ENCODE measurements at places on chromosomes 16 and 17. TPM values are rescaled to one million over a fixed set of nuclear protein-coding genes. Genes with fewer than 3 reads are reported as not detected.

DNA sequence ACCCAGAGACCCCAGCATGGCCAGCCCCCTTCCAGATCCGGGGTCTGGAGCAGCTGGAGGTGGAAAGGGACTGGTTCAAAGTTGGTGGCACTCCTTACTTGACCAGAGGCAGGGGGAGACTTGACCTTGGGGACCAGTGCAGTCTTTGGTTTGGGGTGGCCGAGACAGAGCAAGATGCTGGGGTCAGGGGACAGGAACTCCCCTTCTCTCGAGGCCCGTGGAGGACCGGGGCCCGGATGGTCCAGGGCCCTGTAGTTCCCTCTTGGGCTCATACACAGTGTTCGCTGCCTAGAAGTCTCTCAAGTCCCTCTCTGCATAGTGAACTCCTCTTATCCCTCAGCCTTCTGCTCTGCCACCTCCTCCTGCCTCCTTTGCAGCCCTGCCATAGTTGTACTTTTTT is 601 bp upstream of the PRSS33 start:
- DNase-seq = no peak

Gene OR4D1
- not detected for polyA plus RNA-seq

DNA sequence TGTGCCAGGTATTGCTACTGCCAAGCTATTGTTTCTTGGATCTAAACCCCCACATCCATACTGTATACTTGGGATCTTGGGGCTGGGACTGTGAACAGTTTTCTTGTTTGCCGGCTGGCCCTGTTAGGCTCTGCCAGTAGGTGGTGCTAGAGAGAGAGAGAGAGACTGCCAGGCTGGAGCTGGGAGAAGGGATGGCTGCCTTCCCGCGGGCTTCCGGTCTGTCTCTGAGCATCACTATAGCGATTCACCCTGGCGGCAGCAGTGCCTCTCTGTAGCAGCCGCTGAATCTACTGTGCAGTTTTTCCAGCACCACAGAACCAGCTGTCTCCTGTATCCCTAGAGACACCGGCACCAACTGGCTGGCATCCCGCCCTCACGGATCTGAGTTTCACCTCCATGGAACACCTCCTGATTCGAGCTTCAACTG is 201.2 kb downstream of the UTP18 start:
- DNase-seq = no peak

DNA sequence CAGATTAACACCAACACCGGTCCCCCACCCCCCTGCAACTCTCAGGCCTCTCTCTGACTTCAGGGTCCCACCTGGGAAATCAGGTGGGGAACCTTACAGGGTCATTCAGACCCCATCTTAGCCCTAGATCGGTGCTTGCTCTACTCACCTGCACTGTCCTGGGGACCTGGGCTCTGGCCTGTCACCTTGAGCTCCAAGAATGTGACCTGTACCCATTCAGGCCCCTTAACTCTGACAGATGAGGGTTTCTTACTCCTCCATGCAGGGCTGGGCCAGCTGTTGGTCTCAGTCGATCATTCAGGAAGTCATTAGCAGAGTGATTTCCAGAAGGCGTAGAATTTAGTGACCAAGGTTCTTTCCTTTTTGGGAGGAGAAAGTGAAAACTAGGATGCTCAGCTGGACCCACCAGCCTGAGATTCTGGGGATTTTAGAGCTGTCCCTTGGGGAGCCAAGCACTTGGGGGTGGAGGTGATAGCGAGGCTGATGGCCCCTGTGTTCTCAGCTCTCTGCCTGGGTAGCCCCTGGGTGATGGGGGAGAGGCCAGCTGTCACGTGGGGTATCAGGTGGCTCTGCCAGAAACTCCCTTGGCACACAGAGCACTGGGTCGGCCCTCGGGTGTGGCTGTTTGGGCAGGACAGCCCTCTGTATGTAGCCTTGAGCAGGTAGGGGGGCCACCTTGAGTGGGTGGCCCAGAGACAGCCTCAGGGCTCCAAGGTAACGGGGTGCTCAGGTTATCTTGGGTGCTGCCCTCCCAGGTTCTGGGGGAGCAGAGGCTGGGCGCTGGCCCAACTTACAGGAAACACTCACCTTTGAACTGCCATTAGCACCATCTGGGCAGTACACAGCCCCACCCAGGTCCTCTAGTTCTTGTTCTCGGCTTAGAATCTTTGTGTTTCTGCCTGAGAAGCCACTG is 724 bp downstream of the MVP start:
- DNase-seq = no peak

DNA sequence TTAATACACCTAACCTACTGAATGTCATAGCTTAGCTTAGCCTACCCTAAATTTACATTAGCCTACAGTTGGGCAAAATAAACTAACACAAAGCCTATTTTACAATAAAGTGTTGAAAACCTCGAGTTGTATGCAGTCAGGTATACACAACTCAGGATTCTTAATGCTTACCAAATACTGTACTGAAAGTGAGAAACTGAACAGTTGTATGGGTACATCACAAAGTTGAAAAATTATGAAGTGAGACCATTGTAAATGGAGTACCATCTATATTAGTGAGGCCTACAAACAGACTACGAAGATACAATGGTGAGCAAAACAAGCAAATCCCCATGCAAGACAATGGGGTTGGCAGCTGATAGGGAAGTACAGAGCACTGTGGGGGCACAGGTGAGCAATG is 79.7 kb downstream of the VAT1L start:
- DNase-seq = no peak

DNA sequence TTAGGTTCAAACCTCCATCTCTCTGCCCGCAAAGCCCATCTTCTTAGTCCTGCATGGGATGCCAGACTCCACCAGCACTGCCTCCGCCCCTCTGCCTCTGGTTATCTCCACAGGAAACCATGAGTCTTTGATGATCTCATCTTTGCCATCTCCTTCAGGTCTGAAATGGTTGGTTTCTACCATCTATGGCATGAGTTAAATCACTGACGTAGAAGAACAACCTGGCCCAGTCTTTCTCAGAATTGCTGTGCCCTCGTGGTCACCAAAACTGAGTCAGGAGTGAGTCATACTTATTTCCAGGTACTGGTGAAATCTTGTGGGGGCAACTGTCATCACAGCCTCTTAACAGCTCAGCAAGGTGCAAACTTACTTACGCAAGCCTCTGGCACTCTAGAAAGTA is 468.7 kb upstream of the C16orf82 start:
- DNase-seq = no peak

Gene HSD3B7
- polyA plus RNA-seq = 7.3 TPM

DNA sequence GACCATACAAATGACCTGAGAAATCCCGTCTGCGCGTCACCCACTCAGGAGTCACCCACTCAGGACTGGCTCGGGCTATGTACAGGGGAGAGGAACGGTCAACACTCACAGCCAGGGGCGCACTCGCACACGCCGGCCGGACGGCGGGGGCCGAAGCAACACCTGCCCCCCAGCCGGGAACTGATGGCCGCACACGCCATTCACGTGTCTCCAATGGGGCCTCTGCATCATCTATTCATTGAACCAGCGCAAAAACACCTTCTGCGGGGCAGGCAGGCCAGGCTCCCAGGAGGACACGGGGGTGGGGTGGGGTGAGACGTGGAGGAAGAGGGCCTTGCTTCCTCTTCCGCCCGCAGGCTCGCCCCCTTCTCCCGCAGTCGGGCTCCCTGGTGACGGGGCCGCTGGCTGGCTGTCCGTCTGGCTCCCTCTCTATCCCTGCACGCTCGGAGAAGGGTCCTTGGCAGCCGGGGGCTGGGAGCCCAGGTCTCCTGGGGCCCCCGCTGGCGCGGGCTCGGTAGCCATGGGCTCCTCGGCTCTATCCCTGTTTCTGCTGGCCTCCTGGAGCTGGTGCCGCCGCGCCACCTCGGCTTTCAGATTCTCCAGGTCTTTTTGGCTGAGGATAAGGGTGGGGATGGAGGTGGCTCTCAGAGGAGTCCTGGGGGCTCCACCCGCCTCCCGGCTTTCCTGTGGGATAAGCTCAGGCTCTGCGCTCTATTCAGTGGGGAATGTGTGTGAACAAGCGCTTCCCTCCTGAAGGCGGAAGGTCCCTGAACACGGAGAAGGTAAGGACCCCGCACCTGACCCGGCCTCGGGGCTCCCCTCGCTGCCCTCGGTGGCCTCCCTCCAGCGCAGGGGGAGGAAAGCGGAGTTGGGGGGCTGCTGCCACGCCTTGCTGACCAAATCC is 21.1 kb downstream of the CLUH start:
- no peak for DNase-seq

- DNase-seq = no peak
Observed at GRCh38 chr16:66678337-66678736, 18.2 kb downstream of the CMTM4 start.

Gene CEP95
- 84.0 TPM for polyA plus RNA-seq

Gene PTX4
- polyA plus RNA-seq = not detected

Gene CES5A
- polyA plus RNA-seq = not detected

DNA sequence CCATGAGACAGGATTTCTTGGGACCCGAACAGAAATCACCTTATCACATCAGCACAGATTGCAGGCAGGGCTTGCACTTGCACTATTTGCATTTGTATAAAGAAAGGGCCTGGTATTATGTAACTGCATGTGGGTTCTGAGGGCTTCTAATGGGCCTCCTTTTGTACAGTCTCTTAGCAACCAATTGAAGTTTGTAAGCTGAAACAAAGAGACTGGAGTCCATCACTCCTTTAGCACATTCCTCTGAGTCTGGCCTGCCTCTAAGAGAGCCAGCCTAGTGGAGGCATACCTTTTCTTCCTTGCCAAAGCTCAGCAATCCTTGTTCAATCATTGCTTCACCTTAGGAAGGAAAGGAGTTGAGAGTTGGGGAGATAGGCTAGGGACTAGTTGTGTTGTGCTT is 387.1 kb downstream of the XYLT1 start:
- DNase-seq = no peak

DNA sequence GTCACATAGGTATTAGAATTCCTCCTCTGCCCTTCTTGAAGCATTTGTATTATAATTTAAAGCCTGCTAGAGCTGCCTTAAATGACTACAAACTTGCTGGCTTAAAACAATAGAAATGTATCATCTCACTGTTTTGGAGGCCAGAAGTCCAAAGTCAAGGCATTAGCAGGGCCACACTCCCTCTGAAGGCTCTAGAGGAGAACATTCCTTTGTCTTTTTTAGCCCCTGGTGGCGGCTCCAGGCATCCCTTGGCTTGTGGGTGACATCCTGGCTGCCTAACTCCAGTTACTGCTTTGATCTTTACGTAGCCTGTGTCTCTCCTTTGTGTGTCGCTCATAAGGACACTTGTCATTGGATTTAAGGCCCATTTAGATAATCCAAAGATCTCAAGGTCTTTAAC is 186.6 kb upstream of the SALL1 start:
- no peak for DNase-seq

DNA sequence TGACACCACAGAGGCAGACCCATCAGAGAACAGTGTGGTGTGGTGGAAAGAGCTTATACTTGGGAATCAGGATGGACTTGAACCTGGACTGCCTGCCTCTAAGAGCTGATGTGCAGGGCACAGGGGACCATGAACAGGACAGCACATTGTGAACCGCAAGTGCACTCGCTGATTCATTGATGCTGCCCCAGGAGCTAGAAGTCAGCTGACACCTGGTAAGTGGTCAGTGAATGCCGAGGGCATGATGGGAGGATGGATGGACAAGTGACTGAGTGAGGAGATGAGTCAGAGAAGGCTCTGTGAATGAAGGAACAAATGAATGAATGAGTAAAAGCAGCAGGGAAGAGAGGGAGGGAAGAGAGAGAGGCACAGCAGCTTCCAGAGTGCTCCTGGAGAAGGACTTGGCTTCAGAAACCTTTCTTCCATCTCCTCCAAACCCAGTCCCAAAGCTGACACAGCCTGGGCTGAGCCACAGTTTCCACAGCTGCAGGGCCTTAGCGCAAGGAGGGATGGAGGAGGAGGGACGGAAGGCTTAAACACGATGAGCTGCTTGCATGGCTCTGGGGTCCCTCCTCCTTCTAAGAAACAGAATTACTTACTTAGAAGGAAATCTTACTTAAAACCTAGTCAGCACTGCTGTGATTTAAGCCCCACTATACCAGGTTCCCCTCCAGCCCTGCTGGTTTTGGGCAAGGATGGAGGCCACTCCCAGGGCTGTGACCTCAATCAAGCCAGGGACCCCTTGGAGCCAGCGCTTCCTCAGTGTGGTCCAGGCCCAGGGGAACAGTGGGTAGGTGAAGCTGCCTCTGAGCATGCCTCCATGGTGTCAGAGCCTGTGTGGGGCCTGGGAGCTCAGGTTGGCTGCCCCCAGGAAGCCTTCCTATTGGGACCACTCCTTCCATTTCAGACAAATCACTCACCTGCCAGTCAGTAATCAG is 184.6 kb downstream of the TMEM132E start:
- no peak for DNase-seq

Measured in right renal cortex interstitium (tissue), 3 donors.